ENCODE measurements at places on chromosomes 13 and 19.

GRCh38 chr13:27004326-27004725 is 167.3 kb downstream of the USP12 start:
- no peak for DNase-seq

DNA sequence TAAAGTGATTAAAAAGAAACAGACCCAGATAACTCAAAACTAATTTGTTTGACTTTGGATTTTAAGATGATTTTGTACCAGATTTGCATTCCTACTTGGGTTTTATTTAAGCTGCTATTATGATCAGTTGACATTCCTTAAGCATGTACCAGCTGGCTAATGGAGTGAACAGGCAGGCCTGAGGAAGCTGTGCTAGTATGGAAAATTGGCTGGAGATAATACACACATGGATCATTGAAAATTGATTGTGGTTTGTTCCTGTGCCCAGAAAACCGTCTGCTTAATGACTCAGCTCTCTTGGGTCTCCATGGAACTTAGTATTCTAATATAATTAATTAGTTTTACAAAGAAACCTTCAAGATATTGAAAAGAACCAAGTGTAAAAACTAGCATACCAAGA is 22.6 kb downstream of the POLR1D start:
- DNase-seq = no peak

DNA sequence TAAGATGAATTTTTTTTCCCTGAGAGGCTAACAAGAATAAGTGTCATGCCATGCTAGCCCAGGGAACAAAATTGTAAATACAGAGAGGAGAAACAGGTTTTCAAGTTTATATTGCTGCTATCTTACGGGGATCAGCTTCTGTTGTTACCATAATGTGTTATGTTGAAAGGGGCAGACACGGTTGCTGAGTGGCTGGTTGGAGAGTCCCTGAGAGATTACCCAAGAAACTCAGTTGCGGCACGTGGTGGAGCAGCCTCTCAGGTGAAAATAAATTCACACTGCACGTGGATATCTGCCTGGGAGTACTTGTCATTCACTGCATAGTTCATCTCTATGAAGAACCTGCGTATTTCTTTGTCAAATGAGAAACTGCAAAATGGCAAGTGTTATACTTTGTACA is 293.6 kb downstream of the TDRD3 start:
- no peak for DNase-seq

- DNase-seq = no peak
These were observed 2.2 kb upstream of the EPS15L1 start for GRCh38 chr19:16473875-16474392.

GRCh38 chr19:6495947-6496346 is 6.2 kb downstream of the TUBB4A start:
- no peak for DNase-seq

GRCh38 chr19:30778961-30779715 is 407.0 kb downstream of the ZNF536 start:
- no peak for DNase-seq

DNA sequence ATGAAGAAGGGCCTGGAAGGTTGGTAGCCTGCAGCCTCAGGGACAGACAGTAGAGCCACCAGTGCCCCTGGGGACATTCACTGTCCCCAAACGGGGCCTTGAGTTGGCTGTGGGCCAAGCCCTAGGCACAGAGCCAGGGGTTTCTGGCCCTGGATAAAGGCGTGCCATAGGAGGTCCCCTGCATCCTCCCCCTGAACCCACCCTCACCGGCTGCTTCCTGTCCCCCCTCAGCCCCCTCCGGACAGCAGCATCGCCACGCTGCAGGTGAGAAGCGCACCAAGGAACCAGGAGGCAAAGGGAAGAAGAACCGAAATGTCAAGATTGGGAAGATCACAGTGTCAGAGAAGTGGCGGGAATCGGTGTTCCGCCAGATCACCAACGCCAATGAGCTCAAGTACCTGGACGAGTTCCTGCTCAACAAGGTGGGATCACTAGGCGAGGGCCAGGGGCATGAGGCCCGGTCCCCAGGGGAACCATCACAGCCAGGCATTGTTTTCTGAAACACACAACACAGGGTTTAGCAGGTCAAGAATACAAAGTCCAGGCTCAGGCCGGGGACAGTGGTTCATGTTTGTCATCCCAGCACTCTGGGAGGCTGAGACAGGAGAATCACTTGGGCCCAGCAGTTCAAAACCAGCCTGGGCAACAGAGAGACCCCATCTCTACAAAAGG is 14.6 kb upstream of the USE1 start:
- DNase-seq = no peak

- peak; percentile 57 for DNase-seq
These were observed 49.8 kb upstream of the GTF3A start for GRCh38 chr13:27374650-27375049.

DNA sequence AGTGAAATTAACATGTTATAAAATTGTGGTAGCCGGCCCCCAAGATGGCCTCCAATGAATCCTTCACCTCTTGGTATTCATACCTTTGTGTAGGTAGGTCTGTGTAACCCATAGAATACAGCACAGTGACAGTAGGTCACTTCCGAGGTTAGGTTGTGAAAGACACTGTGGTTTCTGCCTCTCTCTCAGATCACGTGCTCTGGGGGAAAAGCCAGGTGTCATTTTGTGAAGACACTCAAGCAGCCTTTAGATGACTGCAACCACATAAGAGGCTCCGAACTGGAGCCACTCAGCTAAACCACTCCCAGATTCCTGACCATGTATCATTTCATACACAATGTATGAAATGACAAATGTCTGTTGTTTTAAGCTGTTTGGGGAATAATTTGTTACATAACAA is 9.8 kb upstream of the USPL1 start:
- peak; percentile 57 for DNase-seq

GRCh38 chr13:71493189-71493588 is 373.8 kb downstream of the DACH1 start:
- no peak for DNase-seq

DNA sequence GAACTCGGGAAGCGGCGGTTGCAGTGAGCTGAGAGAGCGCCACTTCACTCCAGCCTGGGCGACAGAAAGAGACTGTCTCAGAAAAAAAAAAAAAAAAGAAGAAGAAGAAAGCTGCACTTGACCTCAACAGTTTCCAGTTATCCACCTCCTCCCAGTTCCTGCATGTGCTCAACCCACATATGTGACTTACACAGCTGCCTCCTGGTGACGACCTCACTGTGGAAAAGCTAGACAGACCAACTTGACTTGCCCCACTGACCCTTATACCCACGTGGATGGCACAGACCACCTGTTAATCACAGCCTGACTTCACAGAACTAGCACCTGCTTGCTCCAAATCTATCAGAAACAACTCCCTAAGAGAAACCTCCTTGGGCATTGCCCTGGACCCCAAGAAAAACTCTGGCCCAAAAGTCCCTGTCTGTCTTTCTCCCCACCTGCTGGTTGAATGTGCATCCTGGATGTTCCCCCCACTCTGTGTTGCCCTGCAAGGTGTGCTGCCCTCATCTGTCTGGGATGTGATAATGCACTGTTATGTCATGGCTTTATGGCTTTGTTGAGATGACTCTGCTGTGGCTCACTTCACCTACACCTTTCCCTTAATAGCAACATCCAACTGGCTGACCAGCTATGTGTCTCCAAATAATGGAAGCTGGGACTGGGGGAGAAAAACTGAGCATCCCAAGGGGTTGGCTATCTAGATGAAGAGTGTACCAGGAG is 2.8 kb downstream of the ZNF20 start:
- no peak for DNase-seq

DNA sequence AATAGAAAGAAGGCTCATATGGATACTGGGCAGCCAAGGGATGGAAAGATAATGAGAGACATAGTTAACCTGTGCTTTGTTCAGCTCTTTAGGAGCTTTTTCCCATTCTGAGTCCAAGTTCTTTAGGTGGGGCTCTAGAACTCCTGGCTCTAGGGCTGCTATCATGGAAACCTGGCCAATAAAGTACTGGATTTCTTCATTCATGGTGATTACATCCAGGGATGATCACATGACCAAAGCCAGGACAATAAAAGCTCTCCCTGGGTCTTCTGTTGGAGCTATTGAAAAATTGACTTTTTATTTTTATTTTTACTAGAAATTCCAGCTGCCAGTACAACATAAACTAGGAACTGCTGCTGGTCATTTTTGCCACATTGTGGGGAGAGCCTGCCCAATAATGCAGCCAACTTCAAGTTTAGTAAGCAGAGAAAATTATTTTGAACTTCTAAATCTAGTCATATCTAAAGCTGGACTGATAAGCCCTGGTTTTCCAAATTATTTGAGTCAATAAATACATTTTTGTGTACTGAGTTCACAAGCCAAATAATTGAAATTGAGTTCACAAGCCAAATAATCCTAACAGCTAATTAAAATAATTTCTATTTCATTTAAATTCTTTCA is 224.9 kb upstream of the STARD13 start:
- no peak for DNase-seq

DNA sequence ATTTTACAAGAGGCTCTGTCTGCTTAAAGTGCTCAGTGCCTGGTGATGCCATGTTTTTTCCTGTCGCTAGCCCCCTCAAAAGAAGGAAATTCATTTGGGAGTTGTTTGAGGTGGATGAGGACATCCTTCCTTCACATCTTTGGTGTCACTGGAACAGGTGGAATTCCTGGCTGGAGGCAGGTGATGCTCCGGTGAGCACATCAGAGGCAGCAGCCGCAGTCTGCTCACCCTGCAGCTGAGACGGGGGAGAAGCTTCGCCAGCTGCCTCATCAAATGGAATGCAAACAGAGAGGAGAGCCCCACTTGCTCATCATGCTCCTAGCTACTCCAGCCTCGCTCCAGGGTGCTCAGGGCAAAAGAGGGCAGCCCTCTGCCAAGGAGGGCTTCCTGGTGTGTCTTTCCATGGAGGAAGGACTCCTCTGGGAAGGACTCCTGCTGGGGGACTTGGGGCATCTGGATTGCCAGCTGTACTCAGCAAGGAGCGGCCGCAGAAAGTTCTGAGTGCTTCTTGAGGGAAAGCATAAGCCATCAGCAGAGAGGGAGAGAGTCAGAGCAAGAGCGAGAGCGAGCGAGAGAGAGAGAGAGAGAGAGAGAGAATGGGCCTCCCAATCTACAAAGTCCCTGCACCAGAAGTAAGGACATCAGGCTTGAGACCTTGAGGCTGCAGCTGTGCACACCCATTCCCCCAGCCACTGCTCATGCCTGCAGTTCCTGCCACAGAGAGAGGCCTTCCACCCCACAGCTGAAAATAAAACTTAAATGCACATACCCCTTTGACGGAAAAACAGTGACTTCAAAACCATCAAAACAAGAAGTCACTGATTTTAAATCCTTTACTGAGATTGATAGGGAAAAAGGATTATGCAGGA is 74.3 kb upstream of the UBL3 start:
- no peak for DNase-seq

- no peak for DNase-seq
These were observed 56.2 kb upstream of the RFC3 start for GRCh38 chr13:33761740-33762139.

DNA sequence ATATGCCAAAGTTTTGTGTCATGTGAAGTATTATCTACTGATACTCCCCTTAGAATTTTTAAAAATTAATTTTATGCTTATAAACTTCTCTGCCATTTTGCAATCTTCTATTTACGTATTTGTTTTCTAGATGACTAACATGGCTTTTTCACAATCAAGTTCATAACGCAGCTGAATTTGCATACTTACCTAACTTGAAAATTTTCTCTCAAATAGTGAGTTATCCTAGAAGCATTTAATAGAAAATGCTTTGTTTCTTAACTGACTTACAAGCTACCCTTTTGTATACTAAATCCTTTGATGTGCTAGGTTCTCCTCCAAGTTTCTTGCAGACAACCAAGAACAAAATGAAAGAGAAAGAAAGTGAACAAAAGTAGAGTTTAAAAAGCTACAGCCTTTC is 683.5 kb downstream of the LIG4 start:
- DNase-seq = no peak

DNA sequence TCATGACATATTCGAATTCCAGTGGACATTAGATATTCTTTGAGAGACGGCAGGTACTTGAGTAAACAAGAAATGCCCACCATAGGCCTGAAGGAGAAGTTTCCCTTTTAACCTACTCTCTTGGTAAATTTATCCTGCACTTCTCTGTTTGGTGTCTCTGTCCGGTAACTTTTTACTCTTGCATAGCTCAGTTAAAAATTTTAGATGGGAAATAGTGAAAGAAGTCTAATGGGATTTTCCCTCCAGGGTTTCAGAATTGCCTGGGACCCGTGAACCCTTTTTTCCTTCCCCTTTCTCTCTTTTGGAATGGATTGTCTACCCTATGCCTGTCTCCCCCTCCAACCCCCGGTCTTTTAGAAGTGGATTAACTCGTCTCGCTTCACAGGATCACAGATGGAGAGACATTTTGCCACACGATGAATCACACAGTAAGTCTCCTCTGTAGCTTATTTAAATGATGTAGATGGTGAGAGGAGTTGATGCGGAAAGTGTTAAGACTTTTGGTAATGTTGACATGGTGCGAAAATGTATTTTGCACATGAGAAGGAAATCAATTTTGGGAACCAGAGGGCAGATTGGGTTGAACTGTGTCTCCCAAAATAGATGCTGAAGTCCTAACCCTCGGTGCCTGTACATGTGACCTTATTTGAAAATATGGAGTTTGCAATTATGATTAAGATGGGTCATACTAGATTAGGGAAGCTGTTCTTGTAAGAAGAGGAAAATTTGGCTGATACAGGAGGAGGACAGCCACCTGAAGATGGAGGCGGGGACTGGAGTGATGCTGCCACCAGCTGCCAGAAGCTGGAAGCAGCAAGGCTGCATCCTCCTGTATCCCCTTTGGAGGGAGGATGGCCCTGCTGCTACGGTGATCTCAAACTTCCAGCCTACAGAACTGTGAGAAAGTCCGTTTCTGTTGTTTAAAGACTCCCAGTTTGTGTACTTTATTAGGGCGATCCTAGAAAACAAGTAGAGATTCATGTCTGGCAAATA is 711 bp upstream of the MIPEP start:
- no peak for DNase-seq

DNA sequence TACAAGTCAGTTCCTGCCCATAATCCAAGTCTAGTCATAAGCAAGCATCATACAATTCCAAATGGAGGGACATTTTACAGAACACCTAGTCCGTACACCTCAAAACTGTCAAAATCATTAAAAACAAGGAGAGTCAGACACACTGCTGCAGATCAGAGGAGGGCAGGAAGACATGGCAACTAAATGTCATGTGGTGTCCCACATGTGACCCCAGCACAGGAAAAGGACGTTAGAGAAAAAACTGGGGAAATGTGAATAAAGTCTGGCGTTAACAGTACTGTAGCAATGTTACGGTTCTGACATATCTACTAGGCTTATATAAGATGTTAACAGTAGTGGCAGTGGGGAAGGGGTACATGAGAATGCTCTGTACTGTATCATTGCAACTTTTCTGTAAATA is 2.3 kb downstream of the ZSCAN5A start:
- no peak for DNase-seq

- no peak for DNase-seq
These were observed 663 bp upstream of the SMAD9 start for GRCh38 chr13:36920616-36921185.

DNA sequence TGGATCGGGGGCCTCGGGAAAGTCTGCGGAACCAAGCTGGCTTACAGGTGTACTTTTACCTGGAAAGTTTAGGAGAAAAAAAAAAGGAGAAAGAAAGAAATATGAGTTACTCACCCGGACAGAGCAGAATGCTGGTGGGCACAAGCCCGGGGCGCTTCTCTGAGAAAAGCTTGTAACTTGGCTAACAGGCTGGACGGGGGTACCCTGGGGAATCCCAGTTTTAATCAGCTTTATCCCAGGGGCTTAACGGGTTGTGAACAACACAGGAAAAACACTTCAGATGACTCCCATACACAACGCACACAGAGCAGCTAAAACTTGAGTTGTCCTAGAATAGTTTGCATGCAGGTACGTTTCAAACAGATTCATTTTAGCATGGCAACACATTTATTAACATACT is 37.3 kb downstream of the KLF2 start:
- DNase-seq = no peak
